Right renal cortex interstitium (tissue), 3 donors: ENCODE measurements at places on chromosomes 2 and 18. TPM values are rescaled to one million over a fixed set of nuclear protein-coding genes. Genes with fewer than 3 reads are reported as not detected.

DNA sequence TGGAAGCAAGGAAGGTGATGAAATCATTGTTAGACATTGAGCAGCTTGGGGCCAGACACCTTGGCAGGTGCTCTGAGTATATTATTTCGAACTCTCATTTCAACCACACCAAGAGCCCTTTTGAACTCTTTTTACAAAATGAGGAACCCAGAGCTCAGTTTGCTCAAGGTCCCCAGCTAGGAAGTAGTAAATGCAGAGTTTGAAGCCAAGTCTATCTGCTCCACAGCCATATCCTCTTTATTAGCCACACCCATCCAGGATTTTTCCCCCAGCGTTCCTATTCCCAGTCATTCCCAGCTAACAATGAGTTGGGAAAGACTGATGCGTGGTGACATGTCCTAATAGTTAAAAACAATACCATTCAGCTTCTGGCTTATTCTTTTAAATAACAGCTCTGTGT lies 40.2 kb downstream of the SEMA4F start:
- no peak for DNase-seq

- no peak for DNase-seq
These were observed 76.9 kb downstream of the NCK2 start for GRCh38 chr2:105821428-105822125.

- no peak for DNase-seq
These were observed 68.0 kb upstream of the KLF7 start for GRCh38 chr2:207233731-207234130.

- DNase-seq = no peak
These were observed 16.7 kb downstream of the POMC start for GRCh38 chr2:25151718-25152117.

DNA sequence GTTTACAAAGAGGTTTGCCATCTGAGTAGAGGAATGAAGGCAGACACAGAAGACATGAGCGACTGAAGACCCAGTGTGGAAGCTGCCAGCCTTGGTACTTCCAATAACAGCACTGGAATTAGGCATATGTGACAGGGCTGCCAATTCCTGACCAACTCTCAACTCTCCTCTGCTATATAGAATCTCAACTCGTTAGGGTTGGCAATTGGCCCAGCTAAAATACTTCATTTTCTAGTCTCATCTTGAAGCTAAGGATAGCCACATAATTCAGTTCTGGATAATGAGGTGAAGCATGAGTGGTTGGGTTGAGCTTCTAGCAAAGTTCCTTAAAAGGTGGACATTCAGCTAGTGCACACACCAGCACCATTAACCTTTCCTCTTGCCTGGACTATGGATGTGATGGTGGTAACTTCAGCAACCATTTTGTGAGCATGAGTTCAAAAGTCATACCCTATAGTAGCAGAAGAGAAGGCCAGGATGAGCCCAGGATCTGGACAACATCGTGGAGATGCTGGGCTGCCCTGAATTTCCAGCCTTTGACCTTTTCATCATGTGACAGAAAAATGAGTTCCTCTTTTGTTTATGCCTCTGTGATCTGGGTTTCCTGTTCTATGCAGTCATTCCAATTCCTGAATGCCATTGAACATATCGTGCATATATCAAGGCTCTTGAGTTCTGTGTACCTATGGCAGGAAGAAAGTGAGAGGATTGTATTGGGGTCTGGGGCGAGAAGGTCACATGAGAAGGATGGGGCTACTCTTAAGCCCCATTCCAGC lies 68.1 kb upstream of the HAAO start:
- no peak for DNase-seq

DNA sequence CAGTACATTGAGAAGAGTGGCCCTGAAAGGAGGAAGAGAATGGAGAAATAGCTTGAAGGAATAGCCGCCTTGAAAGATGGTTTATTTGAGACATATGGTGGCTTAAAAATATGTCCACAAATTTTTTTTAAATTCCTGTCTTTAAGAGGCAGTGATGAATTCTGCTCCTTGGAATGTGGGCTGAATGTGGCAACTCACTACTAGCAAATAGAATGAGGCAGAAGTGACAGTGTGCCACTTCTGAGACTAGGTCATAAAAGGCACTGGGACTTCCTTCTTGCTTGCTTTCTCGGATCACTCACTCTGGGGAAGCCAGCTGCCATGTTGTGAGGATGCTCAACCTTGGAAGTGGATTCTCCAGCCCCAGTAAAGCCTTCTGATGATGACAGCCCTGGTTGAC lies 67.0 kb downstream of the FAM161A start:
- DNase-seq = no peak

- DNase-seq = no peak
These were observed 113.7 kb downstream of the C2orf74 start for GRCh38 chr2:61275575-61276184.

DNA sequence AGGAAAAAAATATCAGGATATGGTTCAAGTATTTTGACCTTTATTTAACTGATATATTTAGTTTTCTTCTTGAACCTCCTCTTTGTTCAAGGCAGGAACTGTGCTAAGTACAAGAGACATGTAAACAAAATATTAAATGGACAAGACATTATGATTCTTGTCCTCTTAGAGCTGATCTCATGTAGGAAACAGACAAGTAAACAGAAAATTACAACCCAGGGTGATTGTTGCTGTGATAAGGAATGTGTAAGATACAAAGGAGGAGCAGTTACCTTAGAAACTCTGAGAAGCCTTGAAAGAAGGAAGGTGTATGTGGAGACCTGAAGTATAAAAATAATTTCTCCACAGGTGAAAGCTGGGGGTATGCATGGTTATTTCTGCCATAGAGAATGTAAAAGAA lies 12.9 kb downstream of the RBM45 start:
- DNase-seq = no peak

- DNase-seq = no peak
These were observed 58.7 kb upstream of the RFX8 start for GRCh38 chr2:101533561-101534148.

GRCh38 chr2:241620419-241620769 lies 16.6 kb downstream of the THAP4 start:
- DNase-seq = no peak

- DNase-seq = no peak
These were observed 48.6 kb downstream of the LINC00305 start for GRCh38 chr18:64100116-64100922.

GRCh38 chr2:23204685-23205242 lies 180.2 kb upstream of the KLHL29 start:
- no peak for DNase-seq

DNA sequence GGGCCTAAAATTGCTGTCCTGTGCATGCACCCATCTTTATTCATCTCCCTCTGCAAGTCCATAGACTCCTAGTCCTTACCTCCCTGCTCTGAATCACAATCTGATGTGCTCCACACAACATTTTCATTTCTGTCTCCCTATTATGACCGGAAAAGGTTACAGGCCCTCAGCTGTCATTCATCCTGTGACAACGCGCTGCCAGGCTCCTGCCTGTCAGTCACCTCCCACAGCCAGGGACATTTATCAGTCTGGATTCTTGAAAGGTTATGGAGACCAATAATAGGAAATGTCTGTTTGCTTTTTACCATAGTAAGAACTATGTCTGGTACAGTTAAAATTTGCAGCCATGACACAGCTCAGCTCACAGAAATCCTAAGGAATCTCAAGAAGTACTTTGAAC lies 197.1 kb downstream of the RDH14 start:
- DNase-seq = no peak

DNA sequence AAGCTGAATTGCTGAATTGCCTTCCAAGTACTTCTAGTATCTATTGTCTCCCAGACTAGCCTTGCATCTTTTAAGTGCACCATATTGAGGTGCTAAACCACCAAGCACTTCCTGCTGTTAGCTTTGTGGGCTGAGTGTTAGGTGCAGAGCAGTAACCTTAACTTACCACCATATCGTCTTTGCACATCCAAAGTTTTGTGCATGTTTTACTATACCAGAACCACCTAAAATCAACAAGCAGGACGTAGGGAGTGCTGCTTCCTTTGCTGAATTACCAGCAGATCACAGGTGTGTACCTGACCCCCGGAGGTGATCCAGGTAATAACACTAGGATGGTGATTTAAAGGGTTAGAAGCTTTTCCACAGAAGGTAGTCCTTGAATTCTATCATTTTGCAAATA lies 359.9 kb upstream of the HNRNPA3 start:
- no peak for DNase-seq

- peak; percentile 40 for DNase-seq
These were observed 64.1 kb downstream of the CHRNA1 start for GRCh38 chr2:174699993-174700766.

GRCh38 chr2:170221317-170222288 lies 43.7 kb downstream of the MYO3B start:
- DNase-seq = no peak

- DNase-seq = no peak
These were observed 113.5 kb downstream of the COLEC12 start for GRCh38 chr18:386994-387393.

- no peak for DNase-seq
These were observed 12.4 kb upstream of the NBEAL1 start for GRCh38 chr2:203002054-203002821.

GRCh38 chr2:168697668-168698121 lies 104.7 kb upstream of the NOSTRIN start:
- DNase-seq = no peak

GRCh38 chr2:151204756-151205155 lies 56.9 kb downstream of the RBM43 start:
- no peak for DNase-seq

DNA sequence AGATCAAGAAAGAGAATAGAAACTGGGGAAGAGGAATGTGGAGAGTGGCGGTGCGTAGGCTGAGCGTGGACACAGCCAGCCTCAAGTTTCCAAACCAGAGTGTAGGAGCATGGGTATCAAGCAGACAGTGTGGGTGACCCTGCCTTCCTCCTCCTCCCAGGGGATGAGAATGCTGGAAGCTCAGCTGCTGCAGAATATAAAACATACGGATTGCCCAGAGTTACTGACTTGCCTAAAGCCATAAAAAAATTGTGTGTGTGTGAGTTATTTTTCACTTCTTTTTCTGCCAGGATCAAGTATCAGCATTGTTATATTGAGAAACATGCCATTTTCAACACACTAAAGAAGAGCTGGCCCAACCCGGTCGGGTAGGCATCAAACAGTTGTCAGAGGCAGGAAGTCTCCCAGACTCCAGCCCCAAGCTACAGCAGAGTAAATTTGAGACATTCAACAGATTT lies 333.3 kb upstream of the ACVR2A start:
- no peak for DNase-seq

Gene SPHKAP
- polyA plus RNA-seq = 2.3 TPM

Gene RGPD3
- polyA plus RNA-seq = 0.35 TPM

Gene TTC27
- polyA plus RNA-seq = 28.7 TPM

Gene SLC8A1
- 71.1 TPM for polyA plus RNA-seq

Gene ASAP2
- polyA plus RNA-seq = 64.4 TPM

Gene CHN1
- polyA plus RNA-seq = 32.1 TPM

Gene TDRD15
- polyA plus RNA-seq = 0.06 TPM
